Osteoblast (primary cell): ENCODE measurements at places on chromosomes 7 and 10.

GRCh38 chr7:66629222-66630062, 761 bp downstream of the KCTD7 start:
- DNase-seq, result no peak

GRCh38 chr10:112915590-112916572, 34.2 kb upstream of the TCF7L2 start:
- no peak for DNase-seq

DNA sequence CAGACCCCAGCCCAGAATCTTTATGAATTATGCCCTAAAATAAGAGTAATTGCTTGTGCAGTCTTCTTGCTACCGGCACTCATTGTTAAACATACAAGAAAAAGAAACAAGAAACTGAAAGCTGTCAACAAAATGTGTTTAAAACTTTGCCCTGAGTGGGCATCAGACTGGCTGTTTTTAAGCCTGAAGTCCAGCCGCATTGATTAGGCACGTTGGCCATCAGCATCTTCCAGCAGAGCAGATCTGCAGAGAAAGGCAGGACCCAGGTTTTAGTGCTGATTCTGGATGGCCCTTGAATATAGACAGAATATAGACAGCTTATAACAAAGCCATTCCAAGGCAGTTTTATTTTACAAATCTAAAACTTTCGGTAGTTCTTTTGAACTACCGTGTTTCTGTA, 102.8 kb downstream of the POLL start:
- DNase-seq, result no peak

- DNase-seq, result no peak
These were observed 778.5 kb downstream of the NRG3 start for GRCh38 chr10:82653244-82654155.

DNA sequence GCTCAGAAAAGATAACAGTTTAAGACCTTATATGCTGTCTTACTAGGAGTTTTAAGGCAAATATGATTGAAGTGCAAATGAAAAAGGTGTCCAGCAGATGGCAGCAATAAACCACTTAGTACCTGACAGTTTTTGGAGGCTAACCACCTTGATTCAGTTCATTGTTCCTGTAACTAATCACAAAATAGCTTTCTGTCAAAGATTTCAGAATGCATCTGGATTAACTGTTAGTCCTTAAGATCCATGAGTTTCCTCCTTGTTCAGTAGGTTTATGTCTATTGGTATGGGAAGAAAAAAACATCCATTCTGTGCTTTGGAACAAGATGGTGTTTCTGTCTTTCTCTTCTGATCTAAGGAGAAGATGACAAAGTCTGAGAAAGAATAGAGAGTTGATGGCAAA, 46.6 kb downstream of the CCSER2 start:
- DNase-seq, result peak; percentile 17

- DNase-seq, result no peak
These were observed 122.1 kb upstream of the STK17A start for GRCh38 chr7:43460733-43461348.
